ENCODE measurements at places on chromosomes 6 and 20. TPM values are rescaled to one million over a fixed set of nuclear protein-coding genes. Genes with fewer than 3 reads are reported as not detected.

GRCh38 chr20:33781133-33781532 is 30.0 kb upstream of the CHMP4B start:
- DNase-seq: no peak

Gene VWA7
- total RNA-seq: 2.2 TPM

- no peak for DNase-seq
These were observed 34.3 kb downstream of the CEP250 start for GRCh38 chr20:35489717-35490116.

- DNase-seq: no peak
These were observed 151.6 kb downstream of the PRKN start for GRCh38 chr6:162576016-162576415.

Gene RNF182
- 3.5 TPM for total RNA-seq

DNA sequence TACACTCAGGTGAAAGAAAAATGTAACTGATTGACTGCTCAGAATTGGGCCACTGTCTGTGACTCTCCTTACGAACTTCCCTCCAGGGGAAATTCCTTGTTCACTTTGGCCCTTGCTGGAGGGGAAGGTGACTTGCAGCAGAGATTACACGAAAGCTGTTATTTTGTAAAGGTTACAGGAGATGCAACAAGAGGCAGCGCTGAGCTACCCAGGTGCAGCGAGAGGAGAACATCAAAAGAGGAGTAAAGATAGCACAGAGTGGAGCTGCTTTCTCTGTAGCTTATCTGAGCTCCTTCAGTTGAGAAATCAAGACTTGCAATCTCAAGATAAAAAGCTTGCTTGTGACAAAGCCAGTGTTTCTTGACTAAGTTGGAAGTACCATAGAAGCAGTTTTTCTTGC is 144.6 kb downstream of the ARHGAP18 start:
- no peak for DNase-seq

GRCh38 chr6:47733879-47734558 is 35.6 kb downstream of the ADGRF4 start:
- DNase-seq: no peak

DNA sequence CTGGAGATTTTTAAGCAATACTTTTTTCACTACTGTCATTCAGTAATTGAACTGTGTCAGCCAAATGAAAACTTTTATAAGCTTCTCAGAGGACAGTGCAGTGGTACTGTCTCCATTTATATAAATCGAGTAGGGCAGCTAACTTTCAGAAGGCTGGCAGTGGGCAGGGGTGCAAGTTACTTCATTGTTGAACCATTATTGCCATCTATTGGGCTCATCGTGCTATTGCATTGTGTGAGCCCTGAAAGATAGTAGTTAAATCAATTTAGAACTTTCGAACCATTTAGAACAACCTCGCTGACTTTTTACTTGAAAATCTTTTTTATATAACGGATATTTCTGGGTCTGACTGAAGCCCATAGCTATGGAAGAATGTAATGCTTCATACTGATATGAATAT is 347.8 kb upstream of the PLCB4 start:
- peak; percentile 59 for DNase-seq

DNA sequence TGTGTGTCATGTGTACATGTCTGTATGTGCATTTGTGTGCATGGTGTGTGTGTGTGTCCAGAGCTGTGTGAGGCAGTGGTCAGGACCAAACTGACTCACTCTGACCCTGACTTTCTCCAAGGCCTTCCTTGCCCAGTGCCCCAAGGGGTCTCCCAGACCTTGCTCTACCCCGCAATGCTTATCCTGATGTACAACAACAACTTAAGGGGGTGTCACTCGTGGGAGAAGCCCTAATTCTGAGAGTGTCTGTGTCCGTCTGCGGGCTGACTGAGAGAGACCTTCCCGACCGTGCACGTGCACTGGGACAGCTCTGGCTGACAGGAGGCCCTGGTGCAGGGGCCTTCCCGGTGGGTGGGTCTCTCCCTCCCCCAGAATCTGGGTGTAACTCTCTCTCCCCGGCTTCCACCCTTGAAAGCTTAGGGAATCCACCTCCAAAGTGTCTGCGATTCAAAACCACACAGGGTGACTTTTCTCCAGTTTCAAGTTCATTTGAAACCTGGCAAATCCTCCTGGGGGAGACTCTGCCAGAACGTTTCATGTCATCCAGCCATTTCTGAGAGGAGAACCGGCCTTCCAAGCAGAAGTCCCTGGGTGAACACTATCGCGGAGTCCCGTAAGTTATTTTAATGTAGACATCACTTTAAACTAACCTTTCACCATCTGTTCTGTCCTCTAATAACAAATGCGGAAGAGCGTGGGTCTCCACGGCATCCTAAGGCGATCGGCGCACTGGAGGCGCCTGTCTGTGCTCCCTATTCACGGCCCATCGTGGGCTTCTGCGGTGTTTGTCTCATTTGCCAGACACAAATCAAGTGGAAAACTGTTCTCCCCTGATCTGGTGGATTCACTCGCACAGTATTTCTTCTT is 225.5 kb downstream of the TAF4 start:
- no peak for DNase-seq

- peak; percentile 31 for DNase-seq
These were observed 54.1 kb downstream of the ZNF217 start for GRCh38 chr20:53539516-53539915.

Gene ENPP4
- total RNA-seq: 1.5 TPM

- peak; percentile 43 for DNase-seq
These were observed 31.9 kb upstream of the TXLNB start for GRCh38 chr6:139323511-139324300.

Gene UBE2C
- 288 TPM for total RNA-seq

- DNase-seq: no peak
These were observed 71.1 kb downstream of the CDH22 start for GRCh38 chr20:46237227-46237626.

Gene MUC22
- not detected for total RNA-seq

Gene LY6G6C
- total RNA-seq: not detected

- no peak for DNase-seq
These were observed 14.7 kb upstream of the PTGIS start for GRCh38 chr20:49582413-49583334.

GRCh38 chr20:40547483-40548091 is 141.4 kb downstream of the MAFB start:
- DNase-seq: no peak

Gene GFOD1
- total RNA-seq: 0.82 TPM

GRCh38 chr6:19851241-19852089 is 14.3 kb downstream of the ID4 start:
- peak; percentile 82 for DNase-seq

Gene SCRT2
- total RNA-seq: not detected

DNA sequence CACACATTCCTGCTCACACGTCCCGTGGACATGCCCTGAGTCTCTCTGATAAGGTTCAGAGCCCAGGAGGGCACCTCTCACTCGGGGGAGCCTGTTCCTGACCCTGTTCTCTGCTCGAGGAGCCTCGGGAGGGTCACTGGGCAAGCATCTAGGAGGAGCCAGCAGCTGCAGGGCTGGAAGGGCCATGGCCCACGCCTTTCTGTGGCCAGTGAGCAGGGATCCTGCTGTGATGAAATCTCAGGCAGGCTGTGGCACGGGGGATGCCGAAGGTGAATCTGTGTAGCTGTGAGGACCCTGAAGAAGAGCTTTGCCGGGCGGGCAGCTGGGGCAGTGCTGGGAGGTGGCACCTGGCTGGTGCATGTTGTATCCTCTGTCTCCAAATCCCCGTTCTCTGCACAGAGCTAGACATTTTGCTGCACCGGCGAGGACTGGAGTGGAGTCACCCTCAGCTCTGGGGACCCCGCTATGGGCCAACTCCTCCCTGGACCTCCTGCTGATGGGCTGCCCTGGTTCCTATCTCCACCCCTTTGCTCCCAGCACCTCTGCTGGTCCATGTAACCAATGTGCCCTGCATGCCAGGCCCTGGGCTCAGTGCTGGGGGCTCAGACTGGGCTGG is 7.1 kb upstream of the NPBWR2 start:
- no peak for DNase-seq

DNA sequence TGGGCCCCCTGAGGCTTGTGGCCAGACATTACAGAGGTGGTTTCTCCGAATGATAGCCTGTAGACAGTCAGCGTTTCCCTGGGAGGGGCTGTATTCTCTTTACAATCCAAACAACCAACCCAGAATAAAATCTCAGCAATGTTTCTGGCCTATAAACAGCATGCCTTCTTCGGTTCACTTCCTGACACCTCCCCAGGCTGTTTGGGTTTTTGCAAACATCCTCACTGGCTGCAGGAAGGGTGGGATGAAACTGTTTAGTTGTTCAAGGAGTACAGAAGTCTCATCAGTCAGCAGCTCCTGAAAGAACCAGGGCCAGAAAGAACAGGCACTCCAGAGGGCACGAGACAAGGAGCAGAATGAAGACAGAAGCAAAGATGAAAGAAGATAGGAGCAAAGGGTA is 350.0 kb downstream of the QKI start:
- DNase-seq: no peak

DNA sequence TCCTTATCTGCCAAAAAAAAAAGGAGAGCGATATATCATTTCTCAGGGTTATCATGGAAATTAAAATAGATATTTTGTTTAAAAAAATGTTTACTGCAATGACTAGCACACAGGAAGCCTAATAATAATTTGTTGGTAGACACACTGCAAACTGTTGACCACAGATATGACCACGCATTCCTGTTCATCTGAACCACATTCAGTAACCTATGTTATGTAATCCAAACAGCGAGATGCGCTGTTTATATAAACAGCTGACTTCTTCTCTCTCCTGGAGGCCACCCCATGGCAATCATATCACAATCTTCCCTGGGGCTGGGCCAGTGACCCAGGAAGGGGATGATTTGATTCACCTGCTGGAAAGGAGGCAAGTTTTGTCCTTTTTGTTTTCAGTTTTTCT is 129.3 kb upstream of the UST start:
- DNase-seq: peak; percentile 4
